ENCODE measurements at places on chromosomes 5 and 9.

DNA sequence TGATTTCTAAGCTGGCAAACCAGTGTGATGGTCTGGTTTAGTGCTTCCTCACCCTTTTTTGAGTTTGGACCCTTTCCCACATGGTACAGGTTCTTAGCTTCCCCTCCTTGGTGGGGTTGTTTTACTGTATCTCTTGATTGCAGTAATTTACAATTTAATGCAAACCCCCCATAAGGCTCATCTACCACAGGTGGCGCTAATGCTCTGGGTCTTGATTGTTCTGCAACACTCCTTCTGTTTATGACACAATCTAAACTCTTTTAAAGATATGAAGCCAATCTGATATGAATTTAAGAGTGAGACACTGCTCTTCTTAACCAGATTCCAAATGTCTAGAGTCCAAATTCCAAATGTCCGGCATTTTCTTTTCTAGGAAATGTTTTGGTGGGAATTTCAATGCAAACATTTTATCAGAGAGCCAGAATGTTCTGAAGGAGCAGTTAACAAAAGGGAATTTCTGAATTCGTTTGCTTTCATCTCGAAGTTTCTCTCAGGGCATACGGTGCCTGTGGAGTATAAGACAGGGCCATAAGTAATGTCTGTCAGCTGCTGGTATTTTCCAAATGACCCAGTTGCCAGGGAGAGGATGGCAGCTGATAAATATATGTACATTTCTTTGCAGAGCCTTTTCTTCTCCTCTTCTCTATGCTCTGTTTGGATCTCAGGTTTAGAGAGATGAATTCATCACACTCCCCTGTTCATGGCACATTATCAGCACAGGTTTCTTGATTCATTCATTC, 246.8 kb downstream of the ARHGAP26 start:
- peak; percentile 77 for DNase-seq

- no peak for DNase-seq
Observed at GRCh38 chr5:68245319-68245718, 29.8 kb downstream of the PIK3R1 start.

- no peak for DNase-seq
Observed at GRCh38 chr9:92432350-92432749, 8.1 kb upstream of the OMD start.

- no peak for DNase-seq
Observed at GRCh38 chr5:69527128-69527770, 32.7 kb upstream of the GTF2H2C start.

GRCh38 chr5:78627175-78627574, 21.4 kb downstream of the LHFPL2 start:
- DNase-seq: peak; percentile 38

- no peak for DNase-seq
Observed at GRCh38 chr5:145562931-145563330, 272.2 kb downstream of the PRELID2 start.

GRCh38 chr9:97299809-97300414, 7.5 kb upstream of the CCDC180 start:
- no peak for DNase-seq

- DNase-seq: no peak
Observed at GRCh38 chr5:124941051-124942049, 194.9 kb upstream of the ZNF608 start.

DNA sequence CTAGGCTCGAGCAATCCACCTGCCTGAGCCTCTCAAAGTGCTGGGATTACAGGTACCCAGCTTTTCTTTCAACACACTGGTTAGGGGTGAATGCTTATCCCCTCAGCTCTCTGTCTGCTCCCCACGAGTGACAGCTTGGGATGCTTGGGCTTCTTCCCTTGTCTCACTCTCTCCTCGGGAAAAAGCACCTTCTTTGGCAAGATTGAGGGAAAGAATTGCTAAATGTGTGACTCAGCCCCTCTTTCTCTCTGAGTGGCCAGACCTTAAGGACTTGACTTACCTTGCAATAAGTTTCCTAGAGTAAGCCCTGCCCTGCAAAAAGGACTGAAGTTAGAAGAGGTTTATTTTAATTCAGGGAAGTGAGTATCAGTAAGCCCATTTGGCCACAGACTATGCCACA, 68.1 kb upstream of the ERBIN start:
- DNase-seq: no peak

DNA sequence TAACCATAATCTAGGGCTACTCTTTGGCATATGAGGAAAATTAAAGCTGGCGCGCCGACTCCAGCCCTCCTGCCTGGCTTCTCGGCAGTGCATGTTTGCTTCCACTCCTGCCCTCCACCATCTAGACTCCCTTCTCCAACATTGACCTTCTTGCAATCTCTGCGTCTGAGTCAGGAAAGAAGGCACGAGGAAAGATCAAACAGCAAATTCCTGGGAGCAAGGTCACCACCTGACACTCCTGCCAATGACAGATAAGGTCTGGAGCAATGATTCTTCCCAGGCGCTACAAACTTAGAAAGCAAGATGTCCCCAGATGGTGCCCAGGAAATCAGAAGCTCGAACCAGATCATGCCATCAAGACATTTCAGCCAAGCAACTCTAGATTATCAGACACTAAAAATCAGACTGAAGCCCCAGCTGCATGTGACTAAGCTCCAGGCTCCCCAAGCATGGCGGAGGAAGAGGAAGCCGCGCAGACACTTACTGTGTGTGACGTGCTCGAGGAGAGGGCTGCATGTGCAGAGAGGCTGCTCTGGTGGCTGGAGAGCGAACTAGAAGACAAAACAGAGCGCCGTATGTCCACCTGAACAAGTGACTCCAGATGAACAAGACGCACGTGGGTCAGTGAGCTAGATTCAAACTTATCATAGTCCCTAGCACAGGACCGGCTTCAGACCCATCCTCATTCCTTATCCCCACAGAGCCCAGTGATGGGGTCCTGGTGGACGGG, 115.3 kb downstream of the UBE2R2 start:
- no peak for DNase-seq

GRCh38 chr5:173786286-173787187, 101.6 kb upstream of the CPEB4 start:
- no peak for DNase-seq

DNA sequence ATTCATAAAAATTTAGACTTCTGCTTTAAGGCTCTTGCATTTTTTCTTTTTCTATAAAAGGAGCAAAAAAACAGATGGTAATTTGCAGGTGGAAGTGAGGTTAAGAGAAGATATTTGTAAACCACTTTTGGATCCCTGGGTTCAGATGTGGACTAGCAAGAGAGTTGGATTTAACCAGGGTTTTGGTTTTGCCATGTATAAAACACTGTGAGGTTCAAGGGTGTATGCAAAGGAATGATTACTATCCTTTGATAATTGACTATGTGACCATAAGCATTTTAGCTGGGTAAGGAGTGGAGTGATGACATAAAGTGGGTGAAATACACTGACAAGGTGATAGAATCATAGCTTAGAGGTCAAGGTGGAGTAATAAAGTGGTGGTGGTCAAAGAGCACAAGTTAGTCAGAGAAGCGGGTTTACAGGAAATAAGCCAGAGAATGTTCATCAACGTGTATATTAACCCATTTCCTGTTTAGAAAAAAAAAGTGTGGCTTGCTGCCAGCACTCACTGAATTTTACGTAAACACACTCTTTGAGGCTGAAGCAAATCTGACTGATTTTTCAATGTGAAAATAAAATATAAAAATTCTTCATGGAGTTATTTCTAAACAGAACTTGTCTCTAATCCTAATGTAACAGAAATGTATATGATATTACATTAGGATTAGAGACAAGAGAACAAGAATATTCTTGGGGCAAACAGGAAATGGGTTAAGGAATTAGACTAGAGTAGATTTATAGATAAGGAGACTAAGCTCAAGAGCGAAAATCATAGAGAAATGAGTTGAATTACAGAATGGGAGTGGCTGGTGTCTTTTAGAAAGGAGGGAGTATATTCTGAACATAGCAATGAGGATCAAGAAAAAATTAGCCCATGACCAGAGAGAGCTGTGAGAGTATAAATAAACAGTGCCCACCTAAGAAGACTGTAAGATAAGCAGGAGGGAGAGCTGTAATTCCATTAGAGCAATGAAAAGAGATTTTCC, 74.5 kb downstream of the CDKN2A start:
- DNase-seq: peak; percentile 54

GRCh38 chr9:16202914-16203728, 650.3 kb downstream of the CCDC171 start:
- no peak for DNase-seq

DNA sequence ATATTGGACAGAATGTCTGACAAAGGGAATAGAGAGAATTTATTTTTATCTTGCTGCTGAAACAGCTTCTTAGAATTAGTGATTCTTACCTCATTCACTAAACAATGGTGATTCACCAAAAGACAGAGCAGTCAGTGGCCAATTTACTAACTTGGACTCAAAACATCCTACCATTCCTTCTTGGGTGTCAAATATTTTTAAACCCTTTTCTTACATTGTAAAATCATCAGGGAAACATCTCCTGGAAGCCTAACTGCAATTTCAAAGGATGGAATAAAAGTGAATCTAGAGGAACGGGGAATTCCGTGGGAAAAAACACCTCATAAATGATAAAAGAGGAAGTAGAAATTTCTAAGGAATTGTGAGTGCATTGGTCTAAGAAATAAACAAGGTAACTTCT, 97.7 kb downstream of the LHFPL2 start:
- no peak for DNase-seq

- no peak for DNase-seq
Observed at GRCh38 chr5:12691330-12691729, 787.1 kb upstream of the CTNND2 start.

DNA sequence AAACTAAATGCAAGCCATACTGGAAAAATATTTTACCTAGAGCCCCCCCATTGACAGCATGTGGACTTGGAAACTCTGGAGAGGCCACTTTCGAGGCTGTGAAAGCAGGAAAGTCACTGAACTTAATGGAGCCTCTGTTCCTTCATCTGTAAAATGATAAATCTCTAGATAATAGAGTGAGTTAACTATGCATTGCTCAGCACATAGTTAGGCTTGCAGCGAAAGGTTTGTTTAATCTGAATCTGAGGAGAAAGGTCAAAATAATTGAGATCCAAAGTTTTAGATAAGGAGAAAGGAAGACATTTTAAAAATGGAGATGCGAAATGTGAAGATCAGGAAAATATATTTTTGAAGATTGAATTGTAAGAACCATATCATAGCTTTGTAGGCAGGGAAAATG, 4.6 kb downstream of the PCSK5 start:
- DNase-seq: no peak

GRCh38 chr9:86924206-86924605, 23.1 kb downstream of the GAS1 start:
- no peak for DNase-seq

DNA sequence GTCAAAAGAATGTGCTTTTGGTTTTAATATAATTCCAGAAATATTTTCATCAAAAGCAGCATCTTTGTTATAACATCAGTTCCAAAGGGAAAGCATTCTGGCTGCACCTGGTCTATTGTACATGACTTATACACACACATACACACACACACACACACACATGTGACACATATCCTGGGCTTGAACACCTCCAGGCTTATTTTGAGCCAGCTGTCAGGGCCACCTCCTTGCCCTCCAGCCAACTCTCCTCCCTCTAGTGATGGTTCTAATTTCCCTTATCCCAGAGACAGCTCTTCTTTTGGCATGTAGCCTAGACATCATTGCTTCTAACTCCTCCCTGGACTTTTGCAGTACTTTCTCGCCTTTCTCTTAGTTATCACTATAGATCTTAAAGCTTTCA, 115.0 kb downstream of the PIK3R1 start:
- DNase-seq: no peak

DNA sequence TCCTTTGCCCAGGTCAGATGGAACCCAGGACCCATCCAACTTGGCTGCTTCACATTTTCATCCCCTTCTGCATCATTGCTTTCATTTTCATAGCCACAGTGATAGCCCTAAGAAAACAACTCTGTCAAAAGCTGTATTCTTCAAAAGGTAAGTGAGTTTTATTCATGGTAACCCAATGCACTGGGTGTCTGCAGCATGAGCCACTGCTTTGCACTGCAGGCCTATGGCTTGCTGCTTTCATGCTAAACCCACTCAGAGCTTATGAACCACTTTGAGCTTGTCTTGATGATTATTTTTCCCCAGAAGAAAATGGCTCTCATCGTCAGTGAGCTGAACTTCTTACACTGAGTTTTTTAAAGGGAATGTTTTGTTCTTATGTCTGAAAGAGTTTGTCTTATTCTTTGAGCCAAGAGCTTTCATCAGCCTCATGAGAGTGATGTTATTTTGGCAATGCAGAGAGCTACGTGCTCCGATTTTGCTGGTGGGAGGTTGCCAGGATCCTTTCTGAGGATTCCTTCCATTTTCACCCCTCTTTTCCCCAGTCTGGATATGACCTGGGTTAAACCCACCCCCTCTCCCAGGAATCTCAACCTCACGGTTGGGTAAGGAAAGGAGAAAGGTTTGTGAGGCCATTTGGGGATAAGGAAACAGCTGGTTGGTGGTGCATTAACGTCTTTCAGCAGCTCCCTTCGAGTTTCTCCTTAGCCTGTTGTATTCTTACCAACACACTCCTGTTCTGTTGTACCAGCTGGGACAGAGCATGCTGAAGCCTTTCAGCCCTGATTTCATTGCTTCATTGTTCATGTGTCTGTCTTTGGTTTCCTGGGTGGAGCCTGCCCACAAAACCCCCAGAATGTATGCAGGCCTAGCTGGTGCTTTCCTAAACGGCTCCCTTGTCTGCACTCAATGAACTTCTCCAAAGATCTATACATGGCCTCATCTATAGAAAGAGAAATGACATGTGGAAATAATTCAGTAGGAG, 47.6 kb downstream of the PDCD1LG2 start:
- no peak for DNase-seq

- DNase-seq: no peak
Observed at GRCh38 chr5:15371184-15371583, 128.8 kb upstream of the FBXL7 start.

GRCh38 chr9:108060175-108060574, 570.6 kb upstream of the KLF4 start:
- no peak for DNase-seq

DNA sequence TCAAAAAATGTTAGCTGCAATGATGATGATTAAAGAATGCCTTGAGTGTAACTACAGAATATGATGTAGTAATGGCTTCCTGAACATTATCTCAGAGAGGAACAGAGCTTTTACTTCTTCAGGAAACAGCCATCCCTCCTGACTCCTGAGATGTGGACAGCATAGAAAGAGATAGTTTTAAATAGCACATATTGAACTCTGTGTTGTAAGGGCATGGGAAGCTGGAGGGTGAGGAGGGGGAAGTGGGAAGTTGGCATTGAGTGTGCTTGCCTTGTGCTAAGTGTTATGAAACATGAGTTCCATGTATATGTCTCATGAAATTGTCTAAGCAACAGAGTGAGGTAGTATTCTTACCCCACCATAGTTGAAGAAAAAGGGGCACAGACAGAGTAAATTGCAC, 161.5 kb upstream of the SLC28A3 start:
- no peak for DNase-seq

DNA sequence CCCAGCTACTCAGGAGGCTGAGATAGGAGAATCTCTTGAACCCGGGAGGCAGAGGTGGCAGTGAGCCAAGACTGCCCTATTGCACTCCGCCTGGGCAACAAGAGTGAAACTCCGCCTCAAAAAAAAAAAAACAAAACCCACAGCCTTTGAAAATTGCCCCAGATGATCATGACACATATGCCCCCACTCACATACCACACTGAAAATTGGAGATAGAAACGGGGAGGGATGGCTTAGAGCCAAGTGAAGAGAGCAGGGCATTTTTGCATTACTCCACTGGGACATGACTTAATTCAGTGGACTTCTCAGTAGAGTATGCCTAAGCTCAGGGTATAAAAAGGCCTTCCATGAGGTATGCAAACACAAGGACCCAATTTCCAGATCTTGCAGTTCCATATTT, 309.3 kb downstream of the BNC2 start:
- DNase-seq: no peak
